A549 treated with CORT108297 at 1 μM for 4 hours (cell line): ENCODE measurements at places on chromosomes 5 and 9. TPM values are rescaled to one million over a fixed set of nuclear protein-coding genes. Genes with fewer than 3 reads are reported as not detected.

The PRRC2B gene
- total RNA-seq = 50.9 to 75.5 TPM (median 73.2 TPM) in 5 replicates

The TNPO1 gene
- total RNA-seq = 118 to 156 TPM (median 134 TPM) in 5 replicates

The C5orf46 gene
- total RNA-seq = not detected in 5 replicates

The SEMA5A gene
- not detected in 5 replicates for total RNA-seq

The SLC36A2 gene
- not detected in 5 replicates for total RNA-seq

The NXNL2 gene
- total RNA-seq = 0.31 to 1.5 TPM (median 0.71 TPM) in 5 replicates

The ADRA1B gene
- total RNA-seq = 12.7 to 19.1 TPM (median 16.6 TPM) in 5 replicates

The CXCL14 gene
- 0.05 to 0.16 TPM (median 0.09 TPM) in 5 replicates for total RNA-seq

The TEK gene
- 0.02 to 0.06 TPM (median 0.03 TPM) in 5 replicates for total RNA-seq

The PCDHB11 gene
- total RNA-seq = 0.05 to 0.11 TPM (median 0.07 TPM) in 5 replicates

The TDRD7 gene
- total RNA-seq = 11.0 to 14.1 TPM (median 12.3 TPM) in 5 replicates

The LCN2 gene
- 2.8 to 6.5 TPM (median 3.4 TPM) in 5 replicates for total RNA-seq

The UGT3A1 gene
- total RNA-seq = not detected in 5 replicates

The CD74 gene
- total RNA-seq = 0.09 to 0.13 TPM (median 0.10 TPM) in 4 of 5 replicates, not detected in the other

The CLIC3 gene
- 2.7 to 4.5 TPM (median 3.8 TPM) in 5 replicates for total RNA-seq

The ANKRD33B gene
- total RNA-seq = 8.2 to 12.4 TPM (median 10.8 TPM) in 5 replicates

The INSYN2B gene
- 0.44 to 0.81 TPM (median 0.65 TPM) in 5 replicates for total RNA-seq

The WDR38 gene
- 0.09 to 0.11 TPM (median 0.09 TPM) in 3 of 5 replicates, not detected in the others for total RNA-seq

The ITGA2 gene
- 17.1 to 26.4 TPM (median 23.5 TPM) in 5 replicates for total RNA-seq
